ENCODE measurements at places on chromosomes 6 and 20.

DNA sequence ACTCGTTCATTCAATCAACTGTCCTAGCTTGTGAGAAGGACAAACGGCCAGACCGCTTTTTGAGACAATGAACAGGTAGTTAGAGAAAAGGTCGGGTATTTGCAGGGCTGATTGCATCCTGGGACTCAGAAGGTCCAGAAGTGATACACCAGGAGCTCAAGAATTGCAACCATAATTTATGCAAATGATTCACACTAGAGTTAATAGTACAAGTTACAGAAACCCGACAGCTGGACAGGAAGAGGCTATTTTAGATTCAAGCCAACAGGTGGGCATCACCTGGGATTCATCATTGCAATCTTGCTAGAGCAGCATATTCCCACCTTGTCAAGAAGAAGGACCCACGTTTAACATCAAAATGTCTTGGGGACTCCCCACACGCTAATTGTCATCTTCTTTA is 83.5 kb downstream of the TNFAIP3 start:
- DNase-seq, result no peak

GRCh38 chr6:94005835-94006234 is 586.5 kb upstream of the EPHA7 start:
- DNase-seq, result no peak

DNA sequence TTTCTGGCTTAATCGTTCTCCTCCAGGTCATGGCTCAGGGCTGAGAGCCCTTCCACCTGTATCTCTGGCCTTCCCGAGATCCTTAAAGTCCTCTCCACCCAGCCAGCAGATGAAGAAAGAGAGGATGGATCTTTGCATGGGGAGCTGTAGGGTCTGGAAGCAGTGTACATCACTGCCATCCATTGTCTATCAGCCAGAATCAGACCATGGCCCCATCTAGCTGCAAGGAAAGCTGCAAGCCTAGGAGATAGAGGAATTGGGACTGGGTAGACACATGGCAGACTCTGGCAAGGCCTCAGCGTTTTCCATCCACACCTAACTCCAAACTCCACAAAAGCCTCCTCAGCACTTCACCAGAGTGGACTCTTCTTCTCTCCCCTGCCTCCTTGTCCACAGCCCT is 113.8 kb upstream of the MAFB start:
- no peak for DNase-seq

GRCh38 chr6:45841062-45841461 is 174.6 kb downstream of the CLIC5 start:
- DNase-seq, result no peak

DNA sequence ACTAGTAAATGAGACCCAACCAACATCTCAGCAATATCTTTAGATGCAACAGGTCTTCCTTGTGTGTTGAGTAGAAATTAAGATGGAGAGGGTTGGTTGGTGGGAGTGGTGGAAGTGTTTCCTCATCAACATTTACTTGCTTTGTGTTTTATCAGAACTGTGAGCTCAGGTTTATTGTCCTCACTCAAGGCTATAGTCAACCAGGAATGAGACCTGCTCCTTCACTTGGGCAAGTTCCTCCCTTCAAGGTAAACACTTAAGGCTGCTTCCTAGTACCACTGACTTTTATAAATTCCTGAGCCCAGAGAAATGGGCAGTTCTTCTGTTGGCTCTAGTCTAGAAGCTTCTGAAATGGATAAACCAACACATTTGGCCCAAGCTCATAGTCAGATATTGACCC is 48.9 kb upstream of the MOCS1 start:
- DNase-seq, result no peak

DNA sequence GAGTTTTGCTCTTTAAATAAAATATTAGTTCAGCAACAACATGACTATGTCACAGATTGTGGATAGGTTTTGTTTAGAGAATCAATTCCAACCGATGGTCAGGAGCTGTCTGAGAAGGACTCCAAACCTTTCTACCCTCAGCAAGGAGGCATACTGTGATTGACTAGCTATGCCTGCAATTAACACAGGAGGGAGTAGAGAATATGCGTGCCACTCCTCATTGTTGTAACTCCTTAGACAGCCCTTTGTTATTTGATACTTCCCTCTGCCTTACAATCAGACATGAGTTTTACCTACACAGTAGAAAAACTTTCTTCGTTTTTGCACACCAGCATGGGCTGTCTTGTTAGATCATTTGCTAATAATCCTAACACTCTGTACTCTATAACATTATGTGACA is 796.5 kb downstream of the PRIM2 start:
- DNase-seq, result no peak

DNA sequence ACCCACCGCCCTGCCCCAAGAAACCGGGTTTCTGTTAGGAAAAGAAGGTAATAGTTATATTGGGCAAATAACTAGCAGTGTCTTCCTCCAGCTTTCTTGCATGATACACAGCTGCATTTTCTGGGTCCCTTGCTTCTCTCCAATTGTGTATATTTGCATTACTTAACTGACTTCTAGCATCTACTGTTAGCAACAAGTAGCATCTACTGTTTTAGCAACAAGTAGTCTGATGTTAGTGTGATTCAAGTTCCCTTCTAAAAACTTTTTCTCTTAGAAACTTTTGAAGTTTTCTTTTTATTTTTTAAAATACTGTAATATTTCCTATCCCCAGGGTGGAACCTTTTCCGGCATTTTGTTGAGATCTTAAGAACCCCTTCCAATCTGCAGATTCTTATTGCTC is 221.2 kb downstream of the CLIC5 start:
- DNase-seq, result no peak

DNA sequence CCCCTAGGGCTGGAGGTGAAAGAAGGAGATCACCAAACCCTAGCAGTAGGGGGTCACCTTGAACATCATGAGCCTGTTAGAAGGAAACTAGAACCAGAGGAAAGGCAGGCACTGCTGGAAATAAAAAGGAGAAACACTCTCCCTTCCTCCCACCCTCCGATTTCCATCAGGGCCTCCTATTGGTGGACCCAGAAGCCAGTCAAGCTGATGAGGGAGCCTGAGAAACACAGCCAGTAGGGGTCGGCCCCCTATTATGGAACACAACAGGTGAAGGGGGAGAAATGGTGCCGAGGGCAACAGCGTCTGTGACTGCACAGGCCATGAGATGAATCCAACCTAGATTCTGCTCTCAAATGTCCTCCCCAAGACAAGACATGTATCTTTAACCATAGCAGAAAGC is 156.1 kb upstream of the LRFN2 start:
- no peak for DNase-seq

DNA sequence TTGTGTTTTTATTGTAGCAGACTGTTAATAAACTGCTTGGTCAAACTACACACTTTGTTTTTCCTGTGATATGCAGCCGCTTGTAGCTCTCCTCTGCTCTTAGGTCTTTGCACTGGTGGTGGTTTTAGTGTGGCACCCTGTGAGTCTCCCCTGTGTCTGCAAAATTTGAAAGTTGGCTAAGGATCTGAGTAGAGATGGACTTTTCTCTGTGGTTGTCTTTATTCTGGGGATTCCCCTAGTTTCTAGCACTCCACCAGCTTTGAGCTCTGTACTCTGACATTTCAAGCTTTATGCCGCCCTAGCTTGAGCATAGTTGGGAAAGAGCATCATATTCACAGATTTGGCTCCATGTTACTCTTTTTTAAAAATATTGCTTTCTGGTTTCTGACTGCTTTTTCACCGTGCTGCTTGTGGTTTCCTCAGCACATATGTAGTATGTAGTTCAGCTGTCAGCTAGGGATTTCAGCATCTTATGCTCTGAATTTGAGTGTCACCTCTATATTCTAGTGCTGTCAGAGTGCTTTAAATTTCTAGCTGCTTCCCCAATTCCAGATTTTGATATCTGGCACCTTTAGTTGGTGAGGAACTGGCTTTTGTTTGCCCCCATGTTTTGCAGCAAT is 25.4 kb downstream of the CDYL start:
- DNase-seq, result no peak

GRCh38 chr20:50368813-50369224 is 141.4 kb upstream of the PTPN1 start:
- no peak for DNase-seq

- peak; percentile 88 for DNase-seq
These were observed 448 bp upstream of the RIN2 start for GRCh38 chr20:19757487-19758132.

- DNase-seq, result no peak
These were observed 107.7 kb upstream of the FOXC1 start for GRCh38 chr6:1502041-1502440.

GRCh38 chr6:108874470-108875160 is 26.4 kb downstream of the ARMC2 start:
- DNase-seq, result no peak

- DNase-seq, result no peak
These were observed 59.5 kb upstream of the BMP2 start for GRCh38 chr20:6708010-6708409.

DNA sequence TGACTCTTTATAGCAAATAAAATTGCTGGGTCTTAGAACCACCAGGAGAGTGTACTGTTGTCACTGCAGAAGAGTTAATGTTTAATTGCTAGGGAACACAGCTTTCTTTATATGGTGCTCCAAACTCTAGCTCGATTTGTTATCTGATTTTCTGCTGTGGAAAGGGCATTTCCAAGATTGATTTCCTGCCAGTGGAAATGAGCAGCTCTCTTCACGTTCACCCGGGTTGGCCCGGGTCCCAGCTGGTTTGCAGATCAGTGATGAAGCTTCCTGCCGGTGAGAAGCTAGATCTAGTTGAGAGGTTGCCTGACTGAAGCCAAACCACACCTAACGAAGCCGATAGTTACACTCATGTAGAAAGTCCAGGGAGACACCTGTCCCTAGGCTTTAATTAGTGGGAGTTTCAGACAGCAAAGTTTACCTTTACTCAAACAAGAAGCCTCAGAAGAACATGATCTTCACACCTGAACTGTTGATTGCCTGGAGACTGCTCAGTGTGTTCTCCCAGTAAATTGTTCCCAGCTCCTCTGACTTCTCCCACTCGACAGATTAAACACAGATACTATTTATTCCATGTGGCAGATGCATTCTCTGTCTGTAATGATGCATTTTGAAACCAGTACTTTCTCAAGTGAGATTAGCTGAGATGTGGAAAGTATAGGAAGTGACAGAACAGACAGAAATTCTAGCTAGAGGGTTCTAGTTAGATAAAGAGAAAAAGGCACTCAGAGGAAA is 27.8 kb downstream of the PAQR8 start:
- no peak for DNase-seq

GRCh38 chr6:36593569-36594028 is 563 bp upstream of the SRSF3 start:
- no peak for DNase-seq

DNA sequence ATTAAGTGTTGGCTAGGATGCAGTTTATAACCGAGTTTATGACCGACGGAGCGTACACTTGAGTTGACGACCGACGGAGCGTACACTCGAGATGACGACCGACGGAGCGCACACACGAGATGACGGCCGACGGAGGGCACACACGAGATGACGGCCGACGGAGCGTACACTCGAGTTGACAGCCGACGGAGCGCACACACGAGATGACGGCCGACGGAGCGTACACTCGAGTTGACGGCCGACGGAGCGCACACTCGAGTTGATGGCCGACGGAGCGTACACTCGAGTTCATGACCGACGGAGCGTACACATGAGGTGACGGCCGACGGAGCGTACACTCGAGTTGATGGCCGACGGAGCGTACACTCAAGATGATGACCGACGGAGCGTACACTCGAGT is 119.8 kb downstream of the HUS1B start:
- no peak for DNase-seq

- DNase-seq, result no peak
These were observed 17.1 kb downstream of the VPS52 start for GRCh38 chr6:33254591-33254990.

- DNase-seq, result peak; percentile 26
These were observed 68.4 kb upstream of the NOX3 start for GRCh38 chr6:155523821-155524651.

DNA sequence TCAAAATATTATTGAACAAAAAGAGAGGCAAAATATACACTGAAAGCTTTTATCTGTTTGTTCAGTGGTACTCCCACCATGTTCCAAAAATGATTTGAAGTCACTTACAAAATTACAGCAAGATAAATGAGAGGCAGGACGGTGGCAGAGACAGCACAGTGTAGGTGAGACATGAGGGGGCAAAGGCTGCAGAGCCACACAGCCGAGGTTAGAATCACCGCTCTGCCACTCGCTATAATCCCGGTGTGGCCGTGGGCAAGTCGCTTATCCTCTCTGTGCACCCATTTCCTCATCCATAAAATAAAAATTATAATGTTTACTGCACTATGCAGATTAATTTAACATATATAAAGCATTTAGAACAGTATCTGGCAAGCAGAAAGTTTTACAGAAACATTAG is 140.1 kb upstream of the BEND6 start:
- no peak for DNase-seq

DNA sequence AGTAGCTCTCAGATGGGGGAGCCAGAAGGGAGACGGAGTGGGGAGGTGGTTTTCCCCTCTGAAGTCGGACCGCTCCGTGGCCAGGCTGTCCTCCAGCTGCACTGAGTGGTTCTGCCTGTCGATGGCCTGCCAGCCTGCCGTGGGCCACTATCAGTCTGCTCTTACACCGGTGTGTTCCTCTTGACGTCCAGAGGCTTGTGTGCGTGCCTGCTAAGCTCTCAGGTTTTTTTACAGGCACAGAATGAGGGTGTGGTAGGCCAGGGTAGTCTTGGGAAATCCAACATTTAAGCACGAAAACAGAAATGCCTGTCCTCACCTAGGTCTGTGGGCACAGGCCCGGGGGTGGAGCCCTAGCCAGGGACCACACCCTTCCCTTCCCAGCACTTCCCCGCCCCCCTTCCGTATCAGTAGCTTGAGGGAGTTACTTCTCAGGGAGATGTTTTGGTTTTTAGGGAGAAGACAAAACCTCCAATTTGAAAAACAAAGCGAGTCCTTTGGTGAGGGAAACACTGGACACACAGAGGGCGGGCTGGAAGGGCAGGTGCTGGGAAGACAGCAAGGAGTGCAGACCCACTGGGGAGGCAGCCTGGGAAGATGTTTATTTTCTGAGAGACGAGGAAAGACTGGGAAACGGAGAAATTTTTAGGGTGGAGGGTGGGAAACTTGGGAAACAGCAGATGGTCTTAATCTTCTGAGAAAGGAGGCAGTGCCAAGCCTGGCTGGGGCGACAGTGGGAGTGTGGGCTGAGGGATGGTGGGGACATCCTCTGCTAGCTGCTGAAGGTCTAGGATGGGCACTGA is 106.5 kb downstream of the LY86 start:
- no peak for DNase-seq

GRCh38 chr6:169424821-169425240 is 171.2 kb upstream of the THBS2 start:
- no peak for DNase-seq

- DNase-seq, result no peak
These were observed 1.0 kb downstream of the PCIF1 start for GRCh38 chr20:45935416-45936046.

DNA sequence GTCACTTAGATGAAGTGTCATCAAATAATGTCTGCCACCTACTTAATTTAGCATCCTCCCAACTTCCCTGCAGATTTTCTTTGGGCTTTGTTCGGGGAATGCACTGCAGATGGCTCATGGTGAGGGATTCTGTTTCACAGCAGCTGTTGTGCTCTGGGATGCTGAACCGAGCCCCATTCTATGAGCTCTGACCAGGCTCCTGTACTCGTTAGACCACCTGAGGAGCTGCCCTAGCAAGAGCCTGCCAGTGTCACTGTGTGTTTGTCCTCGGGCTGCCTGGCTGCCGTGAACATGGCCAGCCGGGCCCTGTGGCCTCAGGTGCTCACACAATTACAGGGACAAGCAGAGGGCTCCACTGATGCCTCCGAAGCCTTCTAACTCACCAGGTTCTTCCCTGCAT is 238.8 kb upstream of the ECI2 start:
- no peak for DNase-seq
